ENCODE measurements at places on chromosomes 6 and 20.
A peak's percentile ranks its signal among the peaks of the same experiment; 100 is the strongest.

DNA sequence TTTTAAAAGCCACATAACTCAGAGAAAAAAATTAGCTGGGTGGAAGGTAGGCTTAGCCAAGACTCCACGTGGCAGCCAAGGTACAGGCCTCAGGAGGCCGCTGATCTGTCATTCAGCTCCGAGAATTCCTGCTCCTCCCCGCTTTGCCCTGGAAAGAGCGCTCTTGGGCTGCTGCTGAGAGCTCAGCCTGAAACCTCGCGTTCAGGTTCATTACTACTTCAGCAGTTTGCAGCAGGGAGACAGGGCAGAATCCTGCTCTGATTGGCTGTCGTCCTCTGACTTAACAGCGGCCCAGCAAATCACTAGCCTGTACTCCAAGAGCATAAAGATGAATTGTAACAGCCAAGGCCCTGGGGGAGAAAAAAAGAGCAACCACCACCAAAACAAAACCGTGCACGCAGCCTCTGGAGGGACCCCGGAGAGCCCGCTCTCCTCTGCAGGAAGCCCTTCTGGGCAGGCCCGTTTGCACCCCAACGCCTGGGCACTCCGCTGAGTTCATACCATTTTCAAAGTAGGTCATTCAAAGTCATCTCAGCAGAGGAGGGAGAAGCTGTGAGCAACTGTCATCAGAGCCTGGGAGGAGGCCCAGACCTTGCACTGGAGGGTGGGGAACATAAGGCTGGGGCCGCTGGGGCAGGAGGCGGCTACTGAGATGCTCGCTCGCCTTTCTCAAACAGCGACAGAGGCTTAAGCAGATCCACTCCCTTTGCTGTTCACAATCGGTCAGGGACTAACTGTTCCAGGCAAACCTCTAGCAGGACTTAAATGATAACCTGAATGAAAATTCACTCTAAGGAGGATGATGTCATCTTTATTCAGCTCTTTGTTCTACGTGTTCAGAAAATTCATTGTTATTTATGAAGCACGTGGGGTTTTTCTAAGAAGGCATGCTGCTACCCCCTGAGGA is 42.3 kb upstream of the ATXN1 start:
- DNase-seq: no peak

- no peak for DNase-seq
Observed at GRCh38 chr6:138795809-138796603, at the start of gene ECT2L. TSS of gene ECT2L (plus strand) at chr6:138796087. CDS start at chr6:138813275, 17,188 bp downstream.

DNA sequence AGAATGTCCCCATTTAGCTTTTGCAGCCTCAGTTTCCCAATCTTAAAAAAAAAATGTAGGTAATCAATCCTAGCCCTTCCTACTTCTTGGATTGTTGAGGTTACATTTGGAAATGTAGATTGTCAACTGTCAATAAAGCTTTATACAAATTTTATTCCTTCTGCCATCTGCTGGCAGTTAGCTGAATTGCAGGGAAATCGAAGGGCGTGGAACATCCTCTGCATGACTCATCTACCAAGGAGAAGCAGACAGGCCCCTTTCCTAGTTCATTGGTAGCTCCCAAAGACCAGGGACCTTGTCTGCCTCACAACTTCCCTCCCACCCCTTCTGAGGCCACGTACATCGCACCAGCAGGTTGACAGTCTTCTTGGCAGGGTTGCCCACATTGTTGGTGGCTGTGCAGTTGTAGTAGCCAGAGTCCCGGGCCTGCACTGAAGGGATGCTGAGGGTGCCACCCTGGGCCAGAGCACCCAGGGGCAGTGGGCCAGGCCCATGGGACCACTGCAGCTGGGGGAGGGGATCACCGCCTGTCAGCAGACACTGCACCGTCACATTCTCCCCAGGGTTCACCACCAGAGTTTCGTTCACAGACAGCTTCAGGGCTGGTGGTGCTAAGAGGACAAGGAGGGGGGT is 43.6 kb downstream of the MDGA1 start:
- no peak for DNase-seq

DNA sequence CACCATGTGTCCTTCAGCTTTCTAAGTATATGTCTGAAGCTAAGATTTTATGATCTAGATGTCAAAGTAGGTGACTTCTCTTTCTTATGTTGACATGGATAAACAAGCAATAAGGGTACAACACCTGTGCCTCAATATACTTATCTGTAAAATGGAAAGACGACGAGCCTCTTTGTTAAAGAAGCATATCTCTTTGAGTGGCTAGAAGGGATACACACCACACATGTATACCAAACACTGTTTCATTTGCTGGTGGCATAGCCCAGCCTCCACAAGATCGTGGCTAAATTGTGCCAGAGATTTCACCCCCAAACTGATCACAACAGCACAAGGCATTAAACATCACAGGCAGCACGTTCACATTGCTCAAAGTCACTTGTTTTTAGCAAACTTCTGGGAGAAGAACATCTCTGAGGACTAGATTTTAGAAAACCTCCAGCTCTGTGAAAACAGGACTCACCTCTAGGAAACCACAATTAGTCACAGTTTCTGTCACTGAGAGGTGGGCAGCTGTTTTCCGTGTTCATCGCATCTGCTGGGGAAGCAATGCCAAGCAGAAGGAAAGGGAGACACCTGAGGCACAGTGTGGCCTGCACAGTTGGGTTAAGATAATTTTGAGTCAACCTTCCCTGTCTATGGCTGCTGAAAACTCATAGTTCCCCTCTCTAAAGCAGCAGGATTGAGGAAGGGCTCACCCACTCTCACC is 263.0 kb upstream of the PLCB4 start:
- no peak for DNase-seq

DNA sequence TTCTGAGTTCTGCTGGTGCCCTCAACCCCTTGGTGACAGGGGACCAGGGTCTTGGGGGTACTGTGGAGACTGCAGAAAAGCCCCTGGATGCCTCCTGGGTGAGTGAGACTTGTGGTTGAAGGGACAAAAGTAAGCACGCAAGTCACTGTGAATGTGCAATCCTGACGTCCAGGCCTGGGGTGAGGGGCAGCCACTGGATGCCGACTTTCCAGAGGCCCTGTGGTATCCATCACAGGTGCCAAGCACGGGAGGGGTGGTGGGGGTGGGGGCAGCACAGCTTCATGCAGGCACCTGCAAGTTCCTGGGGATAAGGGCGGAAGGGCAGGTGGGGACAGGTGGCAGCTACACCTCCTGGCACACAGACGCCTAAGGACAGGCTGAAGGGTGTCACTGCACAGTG is 20.1 kb upstream of the UBE2V1 start:
- DNase-seq: no peak

DNA sequence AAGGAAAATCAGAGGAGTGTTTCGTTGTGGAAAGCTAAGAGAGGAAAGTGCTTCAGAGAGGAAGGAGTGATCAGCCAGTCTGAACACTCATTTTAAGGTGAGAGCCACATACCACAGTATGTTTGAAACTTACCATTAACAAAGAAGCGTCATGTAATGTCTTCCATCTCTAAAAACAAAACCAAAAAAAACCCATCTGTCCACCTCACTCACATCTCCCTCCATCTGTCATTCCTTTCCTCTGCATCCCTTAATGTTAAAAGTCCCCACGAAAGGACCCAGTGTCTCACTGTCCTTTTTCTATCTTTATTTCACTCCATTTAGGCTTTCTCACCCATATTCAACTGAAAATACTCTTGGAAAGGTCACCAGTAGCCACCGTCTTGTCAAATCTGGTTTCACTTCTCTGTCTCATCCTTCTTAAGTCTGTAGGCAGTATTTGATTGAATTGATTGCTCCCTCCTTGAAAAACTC is 59.4 kb upstream of the GNRH2 start:
- DNase-seq: no peak

DNA sequence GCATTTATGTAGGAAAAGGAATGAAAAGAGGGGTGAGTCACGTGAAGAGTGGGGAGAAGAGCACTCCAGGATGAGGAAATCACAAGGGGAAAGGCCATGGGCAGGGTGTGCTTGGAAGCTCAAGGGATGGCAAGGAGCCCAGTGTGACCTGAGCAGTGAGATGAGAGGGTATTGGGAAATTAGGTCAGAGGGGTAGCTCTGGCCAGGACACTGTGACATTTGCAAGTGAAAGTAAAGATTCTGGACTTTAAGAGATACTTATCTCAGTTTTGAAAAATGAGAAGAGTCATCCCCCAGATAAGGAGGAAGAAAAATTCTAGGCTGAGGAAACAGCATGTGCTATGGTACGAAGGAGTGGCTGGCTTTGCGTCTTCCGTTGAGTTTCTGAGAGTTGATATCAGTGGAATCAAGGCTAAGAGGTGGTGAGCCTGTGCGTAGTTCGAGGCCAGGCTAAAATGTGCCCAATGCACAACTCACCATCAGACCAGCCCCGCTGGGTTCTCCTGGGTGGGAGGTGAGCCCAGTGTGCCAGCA is 79.9 kb downstream of the GCLC start:
- no peak for DNase-seq

GRCh38 chr20:535958-536357 is 7.6 kb downstream of the CSNK2A1 start:
- DNase-seq: no peak

GRCh38 chr20:59217173-59217572 is 53.6 kb downstream of the ZNF831 start:
- no peak for DNase-seq

- no peak for DNase-seq
Observed at GRCh38 chr6:30891816-30892538, 7.7 kb downstream of the DDR1 start.

DNA sequence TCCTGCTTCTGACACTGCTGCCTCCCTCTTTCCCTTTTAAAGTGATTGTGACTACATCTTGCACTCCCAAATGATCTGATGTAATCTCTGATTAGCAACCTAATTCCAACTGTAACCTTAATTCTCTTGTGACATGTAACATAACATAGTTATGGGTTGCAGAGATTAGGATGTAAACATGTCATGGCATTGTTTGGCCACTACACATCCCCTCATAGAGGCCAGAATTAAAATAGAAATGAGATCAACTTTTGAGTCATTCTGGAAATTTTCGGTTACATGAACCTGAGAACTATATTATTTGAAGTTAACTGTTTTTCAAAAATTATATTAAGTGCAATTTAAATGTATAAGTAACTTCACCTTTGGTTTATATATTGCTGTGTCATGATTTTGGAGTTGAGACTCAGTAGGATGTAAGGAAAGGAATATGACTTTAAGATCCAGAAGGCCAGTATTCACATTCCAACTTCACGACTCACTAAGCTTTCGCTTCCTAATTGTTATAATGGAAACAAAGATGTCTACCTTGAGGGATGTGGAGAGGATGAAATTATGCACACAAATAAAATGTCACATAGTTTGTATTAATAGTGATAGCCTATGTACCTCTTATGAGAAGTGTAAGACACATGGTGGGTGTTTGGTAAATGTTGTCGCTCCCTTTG is 611.9 kb upstream of the MAP3K7 start:
- DNase-seq: peak; percentile 8

GRCh38 chr20:13060327-13060726 is 51.6 kb downstream of the SPTLC3 start:
- no peak for DNase-seq

DNA sequence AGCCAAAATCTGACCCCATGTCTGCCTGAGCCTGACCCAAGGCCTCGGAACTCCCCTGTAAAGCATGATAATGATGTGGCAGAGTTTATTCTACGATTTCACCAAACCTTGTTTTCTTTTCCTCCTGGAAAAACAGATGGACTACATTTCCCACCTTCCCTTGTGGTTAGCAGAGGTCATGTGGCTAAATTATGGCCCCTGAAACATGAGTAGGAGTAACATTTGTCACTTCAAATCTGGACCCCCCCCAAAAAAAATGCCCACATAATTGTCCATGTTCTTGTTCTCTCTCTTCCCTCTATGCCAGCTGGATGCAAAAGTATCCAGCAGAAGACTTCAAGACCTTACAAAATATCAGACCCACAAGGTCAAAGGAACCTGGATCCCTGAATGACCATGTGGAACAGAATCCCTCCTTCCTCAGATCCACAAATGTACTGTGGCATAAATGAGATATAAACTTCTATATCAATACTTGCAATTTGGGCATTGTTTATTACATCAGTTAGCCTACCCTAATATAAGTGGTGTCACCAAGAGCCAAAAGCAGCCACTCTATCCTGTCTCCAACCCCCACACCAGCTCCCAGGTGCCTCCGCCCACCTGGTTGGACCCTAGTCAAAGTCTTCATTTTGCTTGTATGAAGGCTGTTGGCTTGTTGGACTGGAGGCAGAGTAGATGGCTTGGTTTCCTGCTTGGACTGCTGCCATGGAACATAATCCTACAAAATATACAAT is 1.4 kb downstream of the C20orf96 start:
- DNase-seq: no peak

DNA sequence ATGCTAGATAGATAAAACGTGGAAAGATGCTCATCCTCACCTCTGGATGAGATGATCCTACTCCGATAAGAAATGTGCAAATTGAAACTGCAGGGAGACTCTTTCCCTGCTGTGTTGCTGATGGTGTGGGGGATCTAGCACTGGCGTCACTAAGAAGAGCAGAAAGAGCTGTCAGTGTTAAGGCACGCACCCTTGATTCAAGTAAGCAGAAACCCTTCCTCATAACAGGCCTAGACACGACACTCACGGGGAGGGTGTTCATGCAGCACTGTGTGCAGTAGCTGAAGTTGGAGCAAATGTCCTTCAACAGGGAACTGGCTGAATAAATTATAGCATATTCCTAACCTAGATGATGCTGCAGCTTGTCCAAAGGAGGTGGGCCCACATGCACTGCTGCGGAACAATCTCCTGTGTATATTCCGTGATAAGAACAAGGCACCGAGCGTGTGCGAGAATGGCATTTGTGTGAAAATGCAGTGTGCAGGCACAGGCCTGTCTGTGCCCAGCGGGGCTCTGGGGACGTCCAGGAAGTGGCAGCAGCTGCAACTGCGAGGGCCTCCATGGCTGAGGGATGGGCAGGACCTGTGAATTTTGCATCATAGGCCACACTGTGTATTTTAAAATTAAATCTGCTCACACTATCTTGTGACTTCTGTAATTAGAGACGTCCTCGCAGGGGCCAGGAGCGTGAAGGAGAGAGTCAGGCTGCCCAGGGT is 64.0 kb downstream of the TCP11 start:
- DNase-seq: no peak

GRCh38 chr6:56650191-56650590 is 7.5 kb upstream of the DST start:
- no peak for DNase-seq

GRCh38 chr6:113439866-113440265 is 417.3 kb upstream of the MARCKS start:
- no peak for DNase-seq

DNA sequence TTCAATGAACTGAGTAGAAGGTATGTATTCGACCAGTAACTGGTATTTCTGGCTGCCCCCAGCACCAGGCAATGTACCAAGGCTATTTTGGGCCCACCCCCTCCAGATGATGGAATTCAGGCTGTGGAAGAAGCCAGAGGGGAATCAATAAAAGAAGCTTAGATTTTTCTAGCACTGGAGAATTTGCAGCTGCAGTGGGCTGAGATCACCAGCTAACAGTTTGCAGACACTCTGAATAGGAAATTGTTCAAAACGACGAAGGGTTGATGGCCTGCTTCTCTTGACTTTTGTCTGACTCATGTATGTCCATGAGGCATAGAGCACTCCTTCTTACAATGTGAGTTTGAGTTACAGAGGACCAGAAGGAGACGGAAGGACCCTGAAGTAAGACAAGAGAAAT is 32.4 kb upstream of the FBXO9 start:
- DNase-seq: no peak
